ENCODE measurements at places on chromosomes 2 and 18. TPM values are rescaled to one million over a fixed set of nuclear protein-coding genes. Genes with fewer than 3 reads are reported as not detected.

- DNase-seq = no peak
Observed at GRCh38 chr2:62181843-62182242, 14.1 kb upstream of the B3GNT2 start.

- no peak for DNase-seq
Observed at GRCh38 chr2:58157754-58158153, 83.4 kb downstream of the FANCL start.

DNA sequence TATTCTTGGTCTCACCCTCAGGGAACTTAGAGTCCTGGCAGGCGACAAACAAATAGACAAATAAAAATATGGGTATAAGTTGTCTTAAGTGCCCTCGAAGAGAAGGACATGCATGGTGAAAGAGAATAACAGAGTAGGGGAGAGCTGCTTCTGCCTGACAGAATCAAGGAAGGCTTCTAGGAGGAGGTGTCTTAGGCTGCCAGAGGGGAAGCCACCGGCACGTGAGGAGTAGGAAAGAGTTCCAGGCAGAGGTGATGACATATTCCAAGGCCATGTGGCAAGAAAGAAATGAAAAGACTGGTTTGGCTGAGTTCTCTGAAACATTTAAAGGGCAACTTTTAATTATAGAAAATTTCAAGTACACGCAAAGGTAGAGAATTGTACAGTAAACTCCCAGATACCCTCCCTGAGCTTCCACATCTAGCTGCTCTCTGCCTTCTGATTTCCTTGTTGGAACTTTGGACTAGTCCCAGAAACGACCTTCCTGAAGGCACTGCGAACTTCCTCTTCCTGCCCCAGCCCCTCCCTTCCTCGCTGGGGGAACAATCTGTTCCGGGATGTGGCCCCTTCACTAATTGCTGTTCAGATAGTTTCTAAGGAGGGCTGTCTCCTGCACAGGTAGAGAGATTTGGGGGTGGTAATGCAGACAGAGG, 91.7 kb downstream of the DYSF start:
- DNase-seq = no peak

- DNase-seq = no peak
Observed at GRCh38 chr2:121965661-121966060, 210.2 kb downstream of the TSN start.

DNA sequence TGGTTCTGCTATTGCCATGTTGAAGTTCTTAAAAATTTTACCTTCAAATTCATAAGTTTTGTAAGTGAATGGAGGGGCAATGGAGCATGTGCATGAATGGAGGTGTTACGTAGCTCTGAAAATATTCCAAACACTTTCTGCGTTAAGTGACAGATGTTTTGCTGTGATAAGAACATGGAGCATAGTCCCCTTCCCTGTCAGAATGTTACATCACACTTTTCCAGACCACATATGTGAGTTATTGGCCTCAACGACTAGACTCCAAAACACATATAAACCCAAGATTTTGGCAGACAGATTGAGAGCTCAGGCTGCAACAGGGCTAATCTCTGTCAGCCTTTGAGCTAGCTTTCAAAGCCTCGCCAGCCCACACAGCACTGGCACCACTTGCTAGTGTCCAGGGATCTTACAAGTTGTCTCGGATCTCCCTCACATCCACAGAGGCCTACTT, 27.2 kb upstream of the MFSD6 start:
- peak; percentile 47 for DNase-seq

DNA sequence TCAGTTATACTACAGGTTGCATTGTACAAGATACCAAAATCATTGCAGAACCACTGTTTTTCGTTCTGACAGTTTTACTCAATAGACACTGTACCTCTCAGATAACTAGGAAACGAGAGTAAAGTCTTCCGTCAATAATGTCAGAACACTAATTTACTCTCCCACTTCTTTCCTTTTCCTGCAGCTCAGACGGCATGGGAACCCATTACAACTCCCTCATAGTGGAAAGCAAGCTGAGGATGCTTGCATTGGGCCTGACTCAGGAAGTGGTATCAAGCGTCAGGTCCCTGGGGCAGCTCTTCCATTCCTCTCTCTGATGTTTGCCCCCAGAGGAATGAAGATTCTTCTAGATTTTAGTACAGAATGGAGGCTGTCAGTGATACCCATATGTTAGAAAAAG, 23.9 kb upstream of the FHL2 start:
- DNase-seq = no peak

DNA sequence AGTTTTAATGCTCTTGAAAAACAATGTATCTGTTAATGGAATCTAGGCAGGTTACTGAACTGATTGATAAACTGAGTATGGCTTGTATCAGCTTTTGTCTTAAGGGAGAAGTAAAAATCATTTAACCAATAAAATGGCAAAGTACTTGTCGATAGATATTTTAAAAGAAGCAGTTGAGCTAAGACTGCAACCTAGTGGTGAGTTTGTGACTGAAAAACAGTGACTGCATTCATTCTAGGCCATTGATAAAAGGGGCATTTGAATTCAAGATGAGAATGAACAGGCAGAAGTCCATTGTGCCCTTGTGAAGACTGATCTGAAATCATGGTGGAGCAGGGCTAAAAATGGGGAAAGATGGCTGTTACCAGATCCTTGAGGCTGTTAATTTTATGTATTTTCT, 59.4 kb upstream of the MSTN start:
- peak; percentile 34 for DNase-seq

DNA sequence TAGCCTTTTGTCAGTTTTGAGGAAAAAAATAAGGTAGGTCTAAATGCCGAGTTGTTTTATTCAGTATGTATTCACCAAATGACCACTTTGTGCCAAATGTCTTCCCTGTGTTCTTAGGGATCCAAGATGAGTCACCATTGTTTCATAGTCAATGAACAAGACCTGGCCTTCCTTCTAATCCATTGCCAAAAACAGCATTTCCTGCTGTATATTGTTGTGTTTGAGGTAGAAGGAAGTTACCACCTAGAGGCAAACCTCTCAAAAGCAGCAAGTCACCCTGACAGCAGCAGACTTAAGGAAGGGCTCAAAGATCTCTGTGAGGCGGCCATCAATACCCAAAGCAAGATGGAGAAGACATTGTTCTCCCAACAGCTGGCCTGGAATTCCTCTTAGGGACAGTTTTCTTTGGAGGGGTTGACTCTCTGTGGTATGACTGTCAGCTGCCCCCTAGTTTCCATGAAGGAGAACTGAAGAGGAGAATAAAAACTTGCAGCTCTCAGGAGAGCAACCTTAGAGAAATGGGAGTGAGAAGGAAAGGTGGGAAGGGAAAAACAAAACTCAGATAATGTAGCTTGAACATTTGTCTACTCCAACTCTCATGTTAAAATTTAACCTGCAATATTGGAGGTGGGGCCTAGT, 328.3 kb downstream of the LRATD1 start:
- DNase-seq = no peak

- DNase-seq = no peak
Observed at GRCh38 chr2:176601066-176601465, 331.8 kb downstream of the MTX2 start.

DNA sequence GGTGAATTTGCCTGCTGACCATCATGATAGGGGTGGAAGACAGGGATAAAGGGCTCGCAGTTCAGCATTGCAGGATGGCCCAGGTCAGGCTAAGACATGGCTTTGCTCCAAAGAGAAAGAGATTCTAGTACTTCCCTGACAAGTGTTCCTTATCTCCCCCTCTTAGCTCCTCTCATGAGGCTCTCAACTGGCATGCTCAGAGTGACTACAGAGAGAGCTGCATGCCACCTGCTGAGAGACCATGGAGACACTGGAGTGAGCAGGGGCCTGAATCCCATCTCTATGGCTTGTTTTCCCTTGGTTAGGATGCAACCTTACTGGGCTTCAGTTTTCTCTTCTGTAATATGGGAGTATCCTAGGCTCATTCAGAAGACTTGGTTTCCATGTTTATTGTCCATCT, 94.3 kb downstream of the ARHGAP15 start:
- DNase-seq = no peak

DNA sequence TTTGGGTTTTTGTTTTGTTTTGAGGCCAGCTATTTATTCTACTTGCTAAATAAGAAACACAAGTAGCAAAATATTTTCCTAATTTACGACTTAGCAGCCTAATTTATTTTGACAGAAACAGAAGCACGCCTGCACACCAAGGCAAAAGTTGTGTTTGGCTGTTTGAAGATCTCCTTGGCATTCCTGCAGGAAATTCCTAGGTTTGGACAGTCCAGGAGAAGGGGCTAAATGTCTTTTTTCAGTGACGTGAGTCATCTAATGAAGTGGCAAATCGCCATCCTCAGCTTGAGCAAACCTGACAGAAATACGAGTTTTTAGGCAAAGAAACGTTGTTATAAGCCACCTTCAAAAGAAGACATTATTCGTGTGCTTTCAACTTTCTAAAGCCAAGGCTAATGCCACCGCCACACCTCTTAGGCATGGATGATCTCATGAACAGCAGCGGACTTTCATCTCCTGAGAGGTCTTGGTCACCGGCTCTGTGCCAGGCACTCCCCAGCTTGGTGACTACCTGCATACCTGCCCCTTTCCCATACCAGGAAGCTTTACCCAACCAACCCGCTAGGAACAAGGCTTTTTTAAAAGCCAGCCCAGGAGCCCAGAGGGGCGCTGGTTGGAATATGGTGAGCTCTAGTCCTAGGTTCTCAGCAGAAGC, 30.9 kb downstream of the STK39 start:
- DNase-seq = no peak

DNA sequence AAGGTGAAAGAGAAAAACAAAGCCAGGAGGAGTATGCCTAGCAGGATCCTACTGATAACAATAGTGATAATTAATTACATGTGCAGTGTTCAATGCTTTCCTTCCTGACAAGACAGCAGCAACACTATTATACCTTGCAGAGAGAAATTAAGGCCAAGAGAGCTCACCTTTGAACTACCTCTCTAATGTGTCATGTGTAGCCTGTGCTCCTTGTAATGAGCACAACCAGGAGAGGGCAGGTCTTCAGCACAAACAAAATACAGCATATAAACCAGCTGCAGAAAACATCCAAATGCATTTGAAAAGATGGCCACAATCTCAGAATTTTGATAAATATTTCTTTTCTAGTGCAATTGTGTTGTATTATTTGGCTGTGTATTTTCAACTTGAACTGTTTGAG, 1425.7 kb downstream of the DSC3 start:
- DNase-seq = no peak

DNA sequence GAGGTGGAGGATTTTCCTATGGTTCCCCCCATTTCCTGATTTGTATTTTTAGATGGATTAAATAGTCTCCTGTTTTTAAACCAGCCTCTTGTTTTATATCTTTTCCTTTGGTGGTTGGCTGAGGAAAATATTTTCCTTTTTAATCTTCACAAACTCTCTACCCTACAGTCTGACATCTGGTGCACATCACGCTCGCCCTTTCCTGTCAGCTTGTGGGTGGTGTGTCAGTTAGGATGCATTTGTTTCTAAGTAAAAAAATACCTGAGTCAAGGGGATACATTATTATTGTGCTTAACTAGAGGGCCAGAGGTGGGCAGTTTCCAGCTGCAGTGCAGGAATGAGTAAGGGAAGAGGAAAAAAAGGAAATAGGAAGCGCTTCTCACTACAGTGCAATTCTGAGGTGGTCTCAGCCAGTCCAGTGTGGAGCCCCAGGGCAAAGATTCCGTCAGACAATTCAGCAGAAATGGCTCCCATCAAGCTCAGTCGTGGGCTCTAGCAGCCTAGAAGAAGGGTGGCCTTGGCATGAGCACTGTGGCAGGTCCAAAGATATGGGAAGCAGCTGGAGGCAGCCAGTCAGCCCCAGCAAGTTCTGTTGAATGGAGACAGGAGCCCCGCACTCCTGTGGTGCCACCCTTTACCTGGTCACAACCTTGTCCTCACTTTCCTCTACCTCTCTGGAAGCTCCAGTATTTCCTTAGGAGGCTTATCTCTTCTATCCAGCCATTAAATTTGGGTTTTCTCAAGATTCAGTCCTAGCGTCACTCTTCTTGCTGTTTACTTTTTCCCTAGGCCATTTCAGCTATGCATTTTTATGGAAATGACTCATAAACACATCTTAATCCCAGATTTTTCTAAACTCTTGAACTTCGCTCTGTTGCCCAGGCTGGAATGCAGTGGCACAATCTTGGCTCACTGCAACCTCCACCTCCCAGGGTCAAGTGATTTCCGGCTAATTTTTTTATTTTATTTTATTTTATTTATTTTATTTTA, 18.5 kb downstream of the SFTPB start:
- no peak for DNase-seq

DNA sequence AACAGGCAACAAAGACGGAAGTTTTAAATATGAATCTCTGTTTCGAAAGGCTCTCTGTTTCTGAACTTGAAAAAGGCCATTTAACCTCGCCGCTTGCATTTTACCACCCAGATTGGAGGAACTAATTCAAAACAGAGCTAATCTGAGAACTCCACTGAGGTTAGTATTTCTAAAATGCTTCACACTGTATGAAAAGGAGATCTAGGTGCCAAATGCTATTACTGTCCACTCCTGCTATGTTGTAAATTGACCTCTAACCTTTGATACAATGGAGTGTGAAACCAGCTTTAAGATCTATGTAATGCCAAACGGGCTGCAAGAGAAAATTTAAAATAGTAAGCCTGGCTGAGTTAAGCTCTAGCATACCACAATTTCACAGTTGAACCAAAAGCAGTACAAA, 364.5 kb downstream of the IRS1 start:
- no peak for DNase-seq

- no peak for DNase-seq
Observed at GRCh38 chr2:239393941-239394340, 6.9 kb downstream of the HDAC4 start.

Gene CD207
- 0.39 TPM for polyA plus RNA-seq

Gene DSC2
- polyA plus RNA-seq = 0.22 TPM

Gene UPP2
- 0.24 TPM for polyA plus RNA-seq

Gene LCLAT1
- polyA plus RNA-seq = 3.1 TPM

Gene SLC8A1
- 7.6 TPM for polyA plus RNA-seq

Gene TRAF3IP1
- 7.9 TPM for polyA plus RNA-seq

Data from brain (organoid and tissue), 16 donors.